CD8-positive, alpha-beta T cell (primary cell): ENCODE measurements at places on chromosomes 2 and 18.

GRCh38 chr2:61937886-61938285, 32.4 kb downstream of the COMMD1 start:
- no peak for DNase-seq

DNA sequence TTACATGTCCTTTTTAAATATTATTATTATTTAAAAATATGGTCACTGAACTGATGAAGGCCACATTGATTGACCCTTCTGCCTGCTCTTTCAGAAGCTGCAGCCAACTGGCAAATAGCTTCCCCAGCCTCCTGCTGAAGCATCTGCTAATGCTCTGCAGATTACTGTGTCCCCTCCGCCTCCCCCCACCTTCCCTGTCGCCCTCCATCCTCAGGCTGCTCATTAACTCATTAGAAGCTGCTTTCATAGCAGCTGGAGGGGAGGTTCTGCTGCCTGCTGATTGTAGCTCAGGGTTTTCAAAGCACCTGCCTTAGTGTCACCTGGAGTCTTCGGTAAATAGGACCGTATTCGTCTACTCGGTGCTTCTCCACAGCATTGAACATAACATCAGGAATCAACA, 24.8 kb upstream of the LMAN1 start:
- no peak for DNase-seq

DNA sequence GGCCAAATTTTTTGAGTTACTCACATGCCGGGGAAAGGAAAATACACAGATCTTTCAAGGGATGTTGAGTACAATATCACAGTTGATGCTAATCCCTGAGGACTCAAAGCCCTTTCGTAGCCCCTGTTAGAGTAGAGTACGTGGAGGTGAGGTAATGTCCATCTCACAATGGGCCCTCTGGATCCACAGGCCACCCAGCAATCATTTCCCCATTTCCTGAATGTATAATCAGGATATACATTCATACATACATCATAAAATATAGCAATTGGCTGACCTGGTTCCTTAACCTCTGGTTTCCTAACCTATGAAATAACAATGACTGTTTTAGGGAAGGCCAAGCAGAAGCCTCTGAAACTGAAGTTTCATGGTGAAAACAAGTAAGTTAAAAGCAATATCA, 10.2 kb upstream of the SP100 start:
- DNase-seq, result no peak

DNA sequence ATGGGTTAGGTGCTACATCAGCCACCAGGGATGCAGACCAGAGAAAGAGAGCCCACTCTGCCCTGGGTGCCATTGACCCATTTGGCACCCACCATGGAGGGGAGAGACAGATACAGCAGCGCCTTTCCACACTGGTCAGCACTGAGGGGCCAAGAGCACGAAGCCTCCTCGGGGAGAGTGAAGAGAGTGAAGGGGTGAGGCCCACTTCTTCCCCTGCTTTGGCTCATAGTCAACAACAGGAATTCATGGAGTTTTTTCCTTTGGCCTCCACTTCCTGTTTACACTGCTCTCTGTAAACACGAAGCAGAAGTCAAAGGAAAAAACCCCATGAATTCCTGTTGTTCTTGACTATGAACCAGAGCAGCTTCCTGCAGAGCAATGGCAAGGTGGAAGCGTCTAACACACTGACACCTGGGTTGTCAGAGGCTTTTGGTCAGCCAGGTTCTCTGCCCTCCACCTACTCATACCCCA, 80.0 kb downstream of the CCDC93 start:
- no peak for DNase-seq

- no peak for DNase-seq
These were observed 358.9 kb downstream of the HRH4 start for GRCh38 chr18:24819141-24819890.

DNA sequence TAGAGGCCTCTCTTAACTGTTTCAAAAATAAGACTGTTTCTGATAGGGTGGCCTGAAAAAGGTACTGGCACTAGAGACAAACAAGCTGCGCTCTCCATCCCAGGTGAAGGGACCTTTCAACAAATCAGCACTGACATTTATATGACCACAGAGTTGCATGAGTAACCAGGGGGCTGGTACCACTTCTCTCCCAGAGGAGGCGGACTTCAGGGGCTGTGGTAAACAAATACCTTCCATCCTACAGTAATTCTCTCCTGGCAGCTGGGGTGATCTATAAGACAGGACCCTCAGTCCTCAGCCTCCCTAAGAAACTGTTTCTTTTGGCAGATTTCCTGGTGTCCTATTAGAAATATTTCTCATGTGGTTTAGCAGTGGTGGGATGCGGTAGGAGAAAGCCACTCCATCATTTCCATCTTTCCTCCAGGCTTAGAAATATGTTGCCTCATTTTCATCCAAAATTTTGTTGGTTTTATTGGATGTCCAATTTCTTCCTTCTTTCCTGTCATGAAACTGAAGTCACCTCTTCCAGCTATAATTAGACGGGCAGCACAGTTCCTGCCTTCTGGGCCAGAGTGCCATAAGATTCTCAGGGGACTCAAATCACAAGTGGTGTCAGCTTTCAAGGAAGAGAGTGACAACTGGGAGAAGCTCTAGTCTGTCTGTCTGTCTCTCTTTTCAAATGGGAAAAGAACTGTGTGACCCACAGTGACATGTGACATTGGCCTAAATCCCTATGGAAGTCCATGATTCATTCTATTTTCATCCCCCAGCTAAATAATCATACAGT, 96.4 kb downstream of the CYRIA start:
- DNase-seq, result no peak

- DNase-seq, result no peak
These were observed 9.6 kb downstream of the ACKR3 start for GRCh38 chr2:236579048-236579745.

DNA sequence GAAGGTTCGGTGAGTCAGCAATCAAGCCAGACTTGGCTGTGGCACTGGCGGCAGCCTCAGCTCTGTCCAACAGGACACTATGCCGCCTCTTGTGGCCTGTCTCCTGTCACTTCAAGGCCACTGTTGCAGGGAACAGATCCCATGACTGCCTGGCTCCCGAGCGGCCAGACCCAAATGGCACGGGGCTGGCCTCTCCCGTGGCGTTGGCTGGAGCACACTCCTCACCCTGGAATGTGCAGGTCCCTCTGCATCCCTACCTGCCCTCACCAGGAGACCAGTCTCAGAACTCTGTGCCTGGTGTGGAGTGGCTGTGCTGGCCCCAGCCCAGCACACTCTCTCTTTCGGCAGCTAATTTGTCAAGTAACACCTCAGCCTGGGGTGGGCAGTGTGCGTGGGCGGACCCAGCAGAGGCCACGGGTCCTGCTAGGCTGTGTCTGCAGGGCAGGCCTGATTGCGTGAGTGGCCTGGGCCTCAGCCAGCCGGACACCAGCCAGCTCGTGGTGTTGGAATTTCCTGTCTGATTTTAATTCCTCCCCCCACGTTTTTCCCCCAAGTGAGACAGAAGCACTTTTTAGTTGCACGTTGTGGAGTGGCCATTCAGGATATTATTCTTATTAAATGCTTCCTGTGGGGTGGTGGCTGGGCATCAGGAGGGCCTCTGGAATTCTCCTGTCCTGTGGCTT, 179.3 kb downstream of the GLI2 start:
- DNase-seq, result no peak

DNA sequence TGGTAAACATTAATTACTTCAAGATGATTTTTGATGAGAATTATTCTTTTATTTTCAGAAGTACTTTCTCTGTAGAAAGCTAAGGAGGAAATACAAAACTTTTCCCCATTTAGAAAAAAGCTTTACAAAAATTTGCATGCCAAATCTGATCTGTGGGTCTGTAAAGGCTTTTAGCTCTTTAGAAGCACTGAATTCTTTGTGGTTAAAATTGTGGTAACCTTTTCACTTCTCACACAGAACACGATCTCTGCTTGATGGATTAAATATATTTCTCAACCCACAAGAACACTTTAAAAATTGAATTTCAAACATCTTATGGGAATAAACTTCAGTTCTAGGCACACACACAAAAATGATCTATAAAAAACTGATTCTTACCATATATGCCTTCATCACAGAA, 63.7 kb downstream of the VIL1 start:
- no peak for DNase-seq
